Inflammatory macrophage (primary cell): ENCODE measurements at places on chromosomes 4 and X.

GRCh38 chr4:14855719-14856061 lies 146.6 kb upstream of the CPEB2 start:
- no peak for DNase-seq

GRCh38 chr4:135434936-135435335 lies 1233.3 kb upstream of the PABPC4L start:
- DNase-seq: no peak

DNA sequence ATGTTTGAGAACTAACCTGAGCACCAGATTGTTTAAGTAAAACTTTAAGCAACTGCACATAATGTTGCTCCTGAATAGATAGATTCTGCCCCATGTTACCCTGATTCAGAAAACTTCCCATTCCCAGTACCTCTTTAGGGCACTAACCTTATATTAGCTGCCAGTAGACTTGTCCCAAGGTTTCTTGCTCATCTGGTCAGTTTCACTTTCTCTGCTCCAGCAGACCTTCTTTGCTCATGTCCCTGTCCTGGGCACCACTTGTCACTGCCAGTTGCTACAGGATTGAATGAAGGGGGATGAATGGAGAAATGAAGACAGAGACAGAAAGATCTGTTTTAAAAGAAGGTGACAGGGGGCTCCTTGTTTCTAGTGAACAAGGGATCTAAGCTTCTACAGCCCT lies 65.2 kb upstream of the UGT2B10 start:
- DNase-seq: no peak

- no peak for DNase-seq
Measured at GRCh38 chr4:6765703-6766102, 16.8 kb upstream of the KIAA0232 start.

- no peak for DNase-seq
Measured at GRCh38 chrX:13620207-13620606, 32.7 kb upstream of the TCEANC start.

DNA sequence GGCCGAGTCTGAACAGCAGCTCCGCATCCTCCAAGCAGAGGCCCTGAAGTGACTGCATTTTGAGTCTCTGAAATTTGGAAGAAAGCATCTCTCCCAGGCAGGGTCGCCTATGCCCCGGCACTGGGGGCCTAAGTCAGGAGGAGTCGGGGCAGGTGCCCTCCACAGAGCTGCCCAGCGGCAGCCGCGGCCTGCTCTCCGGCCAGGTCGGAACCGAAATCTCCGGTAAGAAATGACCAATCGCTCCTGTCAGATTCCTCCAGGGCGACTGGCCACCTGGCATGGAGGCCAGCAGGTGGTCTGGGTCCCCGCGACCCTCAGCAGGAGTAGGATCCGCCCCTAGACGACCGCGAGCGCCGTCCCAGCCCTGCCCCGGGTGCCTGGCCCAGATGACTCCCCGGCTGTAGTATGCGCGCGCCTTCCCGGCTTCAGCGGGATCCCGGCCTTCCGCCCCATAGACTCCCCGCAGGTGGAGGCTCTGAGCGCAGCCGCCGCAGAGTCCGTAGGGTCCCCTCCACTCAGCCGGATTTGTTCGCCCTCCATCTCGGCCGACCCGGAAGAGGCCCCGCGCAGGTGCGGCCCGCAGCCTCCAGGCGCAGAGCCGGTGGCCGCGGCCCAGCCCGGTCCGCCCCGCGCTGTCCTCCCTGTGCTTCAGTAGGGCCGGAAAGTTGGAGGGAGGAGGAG lies 1.5 kb downstream of the NKX1-1 start:
- DNase-seq: no peak

GRCh38 chr4:190121759-190122158 lies 51.8 kb upstream of the DUX4 start:
- DNase-seq: no peak

- peak; percentile 59 for DNase-seq
Measured at GRCh38 chrX:97563531-97564133, 679.9 kb downstream of the RPA4 start.

GRCh38 chr4:26885912-26886274 lies 25.3 kb downstream of the STIM2 start:
- peak; percentile 92 for DNase-seq

DNA sequence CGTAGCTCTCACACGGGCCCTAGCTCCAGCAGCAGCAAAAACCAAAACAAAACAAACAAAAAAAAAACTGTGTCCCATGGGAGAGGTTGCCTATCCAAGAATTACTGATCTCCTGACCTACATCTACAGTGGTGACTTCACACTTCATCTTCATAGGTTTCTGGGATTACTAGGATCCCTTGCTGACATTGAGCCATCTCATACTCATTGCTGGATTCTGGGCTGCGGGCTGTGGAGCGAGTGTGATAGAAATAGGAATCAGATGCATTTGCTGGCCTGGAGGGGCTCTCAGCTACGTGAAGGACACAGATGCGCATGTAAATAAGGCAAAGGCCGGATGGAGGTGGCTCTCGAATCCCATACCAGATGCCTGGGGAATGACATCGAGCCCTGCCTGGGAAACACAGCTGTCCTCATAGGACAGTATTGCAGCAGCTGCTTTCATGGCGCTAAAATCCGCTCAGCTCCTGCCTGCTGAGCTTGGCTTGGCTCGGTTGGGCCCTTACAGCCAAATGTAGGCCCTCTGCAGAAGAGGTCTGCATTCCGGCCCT lies 41.7 kb downstream of the CNGA2 start:
- DNase-seq: no peak

DNA sequence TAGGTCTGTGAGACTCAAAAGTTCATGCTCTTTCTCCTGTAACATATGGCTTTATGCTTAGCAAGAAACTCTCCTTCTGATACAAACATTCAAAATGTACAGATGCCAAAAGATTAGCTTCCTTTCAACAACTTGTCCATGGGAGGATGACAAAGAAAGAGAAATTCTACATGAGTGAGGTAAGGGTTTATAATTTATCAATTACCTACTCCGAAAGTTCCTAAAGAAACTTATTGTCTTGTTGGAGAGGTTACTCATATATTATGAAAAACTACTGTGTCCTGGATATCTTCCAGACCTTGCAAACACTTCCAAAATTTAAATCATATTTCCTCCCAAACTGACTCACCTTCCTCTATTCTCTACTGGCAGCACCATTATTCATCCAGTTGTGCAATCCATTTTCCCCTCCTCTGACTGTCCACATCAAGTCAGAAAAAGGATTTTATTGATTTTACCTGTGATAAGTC lies 65.1 kb downstream of the ENPEP start:
- DNase-seq: no peak

- DNase-seq: no peak
Measured at GRCh38 chrX:53155512-53156206, 61.7 kb downstream of the KANTR start.

GRCh38 chrX:76657499-76657898 lies 230.0 kb downstream of the MAGEE1 start:
- no peak for DNase-seq

GRCh38 chr4:151865744-151866591 lies 105.2 kb upstream of the GATB start:
- DNase-seq: no peak

GRCh38 chr4:87153078-87153870 lies 67.1 kb downstream of the KLHL8 start:
- no peak for DNase-seq

GRCh38 chrX:107935200-107935599 lies 47.0 kb downstream of the TEX13B start:
- DNase-seq: no peak

- no peak for DNase-seq
Measured at GRCh38 chr4:152780267-152780778, 569 bp downstream of the ARFIP1 start.

- DNase-seq: no peak
Measured at GRCh38 chr4:38365748-38366310, 298.2 kb upstream of the KLF3 start.

DNA sequence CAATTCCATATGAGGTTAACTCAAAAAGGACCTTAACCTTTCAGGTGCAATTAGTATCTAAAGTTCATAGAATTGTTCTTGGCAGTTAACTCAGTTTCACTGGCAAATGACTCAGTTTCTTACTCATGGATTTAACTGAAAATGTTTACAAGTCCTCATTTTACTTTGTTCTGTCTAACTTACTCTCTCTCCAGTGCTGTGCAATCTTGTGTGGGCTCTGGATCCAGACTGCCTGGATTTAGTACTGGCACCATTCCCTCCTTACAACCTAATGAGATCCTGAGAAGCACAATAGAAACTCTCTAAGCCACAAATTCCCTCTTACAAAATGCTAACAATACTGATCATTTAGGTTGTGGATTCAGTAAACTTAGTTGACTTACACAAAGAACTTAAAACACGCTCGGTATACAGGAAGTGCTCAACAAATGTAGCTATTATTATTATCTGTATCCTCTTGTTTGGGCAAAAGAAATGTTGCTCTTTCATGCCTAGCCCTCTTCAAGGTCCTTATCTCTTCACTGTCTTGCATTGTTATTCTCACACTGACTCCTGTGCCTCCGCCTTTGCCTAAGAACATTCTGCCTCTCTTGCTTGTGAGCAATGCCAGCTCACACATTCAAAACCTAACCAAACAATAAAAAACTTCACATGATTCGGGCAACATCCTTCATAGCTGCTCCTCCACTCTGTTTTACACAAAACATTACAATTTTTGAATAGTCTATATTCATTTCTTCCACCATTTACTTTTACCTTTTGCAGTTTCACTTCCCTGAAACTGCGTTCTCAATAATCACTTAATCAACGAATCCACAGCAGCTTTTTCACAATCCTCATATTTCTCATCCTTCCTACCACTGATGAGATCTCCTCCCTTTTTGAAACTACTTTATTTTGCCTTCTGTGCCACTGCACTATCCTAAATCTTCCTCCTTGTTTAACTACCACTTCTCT lies 91.8 kb downstream of the PDE5A start:
- no peak for DNase-seq

GRCh38 chrX:12610079-12610478 lies 181.1 kb upstream of the PRPS2 start:
- peak; percentile 82 for DNase-seq

DNA sequence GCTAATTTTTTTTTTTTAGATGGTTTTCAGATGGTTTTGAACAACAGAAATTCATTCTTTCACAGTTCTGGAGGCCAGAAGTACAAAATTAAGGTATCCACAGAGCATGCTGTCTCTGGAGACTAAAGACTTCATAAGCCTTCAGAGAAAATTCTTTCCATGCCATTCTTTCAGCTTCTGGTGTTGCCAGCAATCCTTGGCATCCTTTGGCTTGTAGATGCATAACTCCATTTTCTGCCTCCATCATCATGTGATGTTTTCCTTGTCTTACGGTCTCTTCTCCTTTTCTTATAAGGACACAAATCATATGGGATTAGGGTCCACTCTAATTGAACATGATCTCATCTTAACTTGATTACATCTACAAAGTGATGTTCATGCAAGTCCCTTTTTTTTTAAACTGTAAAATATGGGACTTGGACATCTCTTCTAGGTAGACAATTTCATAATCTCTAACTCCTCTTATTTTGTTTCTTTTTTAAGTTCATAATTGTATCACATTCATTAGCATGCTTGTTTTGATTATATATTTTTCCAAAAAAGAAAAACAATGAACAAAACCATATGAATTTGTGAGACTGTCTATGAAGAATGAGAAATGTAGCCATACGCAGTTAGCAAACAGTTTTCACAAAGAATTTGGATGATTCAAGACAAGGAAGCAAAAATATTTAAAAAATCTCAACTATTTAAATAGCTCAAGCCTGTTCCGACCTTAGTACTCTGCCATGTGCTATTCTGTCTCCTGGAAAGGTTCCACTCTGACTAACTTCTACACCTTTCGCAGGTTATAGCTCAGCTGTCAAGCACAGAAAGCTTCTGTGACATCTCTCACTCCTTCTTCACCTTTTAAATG lies 53.1 kb upstream of the GIMD1 start:
- DNase-seq: no peak

GRCh38 chr4:82989575-82990429 lies 20.8 kb downstream of the LIN54 start:
- no peak for DNase-seq

DNA sequence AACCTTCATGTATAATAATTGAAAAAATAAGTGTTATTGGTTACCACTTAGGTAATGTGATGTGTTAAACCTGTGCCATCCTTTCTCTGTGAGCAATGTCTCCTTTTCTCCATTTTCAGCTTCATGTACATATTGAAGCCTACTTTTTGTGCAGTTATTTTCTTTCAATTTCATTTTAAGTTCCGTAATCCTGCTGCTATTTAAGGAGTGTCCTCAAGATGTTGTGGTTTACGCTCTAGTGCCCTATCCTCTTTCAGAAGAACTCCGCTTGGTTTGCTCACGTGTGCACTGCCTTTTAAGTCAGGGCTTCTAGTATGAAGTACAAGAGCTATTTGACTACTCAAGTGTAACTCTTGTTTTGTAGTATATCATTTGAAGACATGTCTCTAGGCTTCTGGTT lies 2253.2 kb upstream of the TENM3 start:
- no peak for DNase-seq

DNA sequence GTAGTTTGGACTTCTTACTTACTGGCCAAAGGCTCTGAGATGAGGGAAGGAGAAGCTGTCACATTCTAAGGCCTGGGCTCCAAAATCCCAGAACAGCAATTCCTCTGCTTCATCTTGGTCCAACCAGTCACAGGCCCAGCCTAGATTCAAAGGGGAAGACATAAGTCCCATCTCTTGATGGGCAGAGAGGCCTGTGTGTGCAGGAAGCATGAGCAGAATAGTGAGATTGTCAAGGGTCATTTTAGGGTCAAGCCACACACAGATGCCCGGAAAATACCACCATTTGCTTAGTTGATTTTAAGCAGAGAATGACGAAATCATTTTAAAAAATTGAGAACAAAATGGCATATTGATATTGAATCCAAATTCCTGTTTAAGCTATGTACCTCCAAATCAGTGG lies 580.9 kb upstream of the ZFP42 start:
- DNase-seq: no peak

GRCh38 chr4:145805490-145805889 lies 125.5 kb downstream of the C4orf51 start:
- no peak for DNase-seq

- DNase-seq: no peak
Measured at GRCh38 chrX:104137496-104137895, 19.3 kb downstream of the SLC25A53 start.

DNA sequence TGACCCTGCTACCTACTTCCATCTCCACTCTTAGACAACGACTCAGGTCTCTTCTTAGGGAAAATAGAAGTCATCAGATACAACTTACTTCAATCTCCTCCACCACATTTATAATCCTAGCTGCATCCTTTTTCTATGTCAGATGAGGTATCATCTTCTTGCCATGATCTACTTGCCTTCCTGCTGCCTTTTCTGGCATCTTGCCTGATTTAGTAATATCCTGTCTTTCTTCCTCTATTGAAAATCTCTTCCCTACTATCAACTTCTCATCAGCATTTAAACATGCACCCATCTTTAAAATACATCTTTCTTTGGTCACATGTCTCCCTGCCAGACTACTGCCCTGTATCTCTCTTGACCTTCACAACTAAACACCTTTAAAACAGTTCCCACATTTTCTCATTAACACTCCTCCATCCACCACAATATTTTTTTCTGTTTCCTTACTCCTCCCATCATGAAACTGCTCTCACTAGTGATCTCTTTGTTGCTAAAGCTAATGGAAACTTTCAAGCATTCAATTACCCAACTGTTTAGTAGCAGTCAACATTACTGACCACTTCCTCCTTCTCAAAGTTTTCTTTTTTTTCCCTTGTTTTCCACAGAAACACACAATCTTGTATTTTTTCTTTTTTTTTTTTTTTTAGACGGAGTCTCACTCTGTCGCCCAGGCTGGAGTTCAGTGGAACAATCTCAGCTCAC lies 100.8 kb upstream of the CXorf66 start:
- DNase-seq: peak; percentile 55
